ENCODE measurements at places on chromosomes 11 and 22.

- no peak for DNase-seq
Observed at GRCh38 chr11:13321431-13321830, 43.8 kb downstream of the BMAL1 start.

- no peak for DNase-seq
Observed at GRCh38 chr11:46948378-46949131, 12.0 kb downstream of the CSTPP1 start.

DNA sequence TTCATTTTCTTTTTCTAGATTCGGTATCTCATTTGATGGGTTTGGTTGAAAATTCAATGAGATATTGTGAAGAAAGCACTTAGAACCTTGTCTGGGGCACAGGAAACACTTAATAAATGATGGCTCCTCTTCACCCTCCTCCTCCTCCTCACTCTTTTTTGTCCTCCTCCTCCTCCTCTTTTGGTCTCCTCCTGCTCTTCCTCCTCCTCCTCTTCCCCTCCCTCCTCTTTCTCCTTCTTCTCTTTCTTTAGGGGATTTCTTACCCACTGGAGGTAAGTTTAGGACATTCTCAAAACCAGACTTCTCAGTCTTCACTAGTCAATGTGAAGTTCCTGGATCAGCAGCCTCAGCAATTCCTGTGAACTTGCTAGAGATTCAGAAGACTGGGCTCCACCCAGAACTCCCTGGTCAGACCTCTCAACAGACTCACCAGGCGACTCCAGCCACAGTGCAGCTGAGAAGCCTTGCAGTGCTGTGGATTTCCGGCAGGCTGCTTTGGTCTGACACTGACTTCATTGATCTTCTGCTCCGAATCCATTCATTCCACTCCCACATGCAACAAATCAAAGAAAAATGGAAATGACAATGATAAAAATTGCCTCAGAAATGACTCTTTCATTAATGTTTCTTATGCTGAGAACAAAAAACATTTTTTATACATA is 368.6 kb upstream of the B3GAT1 start:
- no peak for DNase-seq

- DNase-seq, result no peak
Observed at GRCh38 chr22:20463324-20464095, 25.9 kb upstream of the SCARF2 start.

DNA sequence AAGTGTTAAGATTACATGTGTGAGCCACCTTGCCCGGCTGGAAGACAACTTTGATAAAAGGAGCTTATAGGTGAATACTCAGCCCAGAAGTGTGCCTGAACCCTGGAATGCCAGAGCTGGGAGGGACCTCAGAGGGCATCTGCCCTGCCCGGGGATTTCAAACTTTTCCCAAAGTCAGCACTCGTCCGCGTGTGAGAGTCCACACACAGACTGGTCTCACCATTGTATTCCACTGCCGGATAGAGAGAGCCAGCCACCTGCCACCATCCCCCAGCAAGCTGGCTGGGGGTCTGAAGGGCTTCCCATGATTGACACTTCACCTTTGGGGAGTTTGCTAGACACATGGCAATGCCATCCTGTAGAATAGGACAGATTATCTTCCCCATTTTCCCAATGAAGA is 49.2 kb downstream of the APOL3 start:
- no peak for DNase-seq

- no peak for DNase-seq
Observed at GRCh38 chr11:7281809-7282208, 30.1 kb downstream of the SYT9 start.

DNA sequence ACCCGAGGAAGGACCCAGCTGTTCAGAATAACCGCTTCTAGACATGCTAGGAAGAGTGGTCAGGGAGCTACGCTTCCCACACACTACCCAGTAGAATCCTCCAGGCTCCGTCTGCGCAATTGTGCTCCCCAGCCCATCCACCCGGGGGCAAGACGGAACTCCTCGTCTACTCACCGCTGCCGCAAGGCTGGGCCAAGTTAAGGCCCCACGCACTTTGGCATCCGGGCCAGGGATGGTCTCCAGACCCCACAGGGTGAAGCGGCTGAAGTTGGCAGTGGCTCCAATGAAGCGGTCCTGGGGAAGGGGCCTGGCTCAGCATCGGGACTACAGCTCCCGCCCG is 757 bp downstream of the RNASEH2C start:
- no peak for DNase-seq

DNA sequence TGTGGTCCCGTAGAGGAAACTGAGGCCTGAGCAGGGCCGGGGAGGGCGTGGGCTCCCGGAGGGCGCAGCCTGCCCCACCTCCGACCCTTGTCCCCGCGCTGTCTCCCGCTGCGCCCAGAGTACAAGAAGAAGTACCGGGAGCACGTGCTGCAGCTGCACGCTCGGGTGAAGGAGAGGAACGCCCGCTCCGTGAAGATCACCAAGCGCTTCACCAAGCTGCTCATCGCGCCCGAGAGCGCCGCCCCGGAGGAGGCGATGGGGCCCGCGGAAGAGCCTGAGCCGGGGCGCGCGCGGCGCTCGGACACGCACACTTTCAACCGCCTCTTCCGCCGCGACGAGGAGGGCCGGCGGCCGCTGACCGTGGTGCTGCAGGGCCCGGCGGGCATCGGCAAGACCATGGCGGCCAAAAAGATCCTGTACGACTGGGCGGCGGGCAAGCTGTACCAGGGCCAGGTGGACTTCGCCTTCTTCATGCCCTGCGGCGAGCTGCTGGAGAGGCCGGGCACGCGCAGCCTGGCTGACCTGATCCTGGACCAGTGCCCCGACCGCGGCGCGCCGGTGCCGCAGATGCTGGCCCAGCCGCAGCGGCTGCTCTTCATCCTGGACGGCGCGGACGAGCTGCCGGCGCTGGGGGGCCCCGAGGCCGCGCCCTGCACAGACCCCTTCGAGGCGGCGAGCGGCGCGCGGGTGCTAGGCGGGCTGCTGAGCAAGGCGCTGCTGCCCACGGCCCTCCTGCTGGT is 1.9 kb downstream of the NLRP6 start:
- DNase-seq, result no peak

- no peak for DNase-seq
Observed at GRCh38 chr11:103528596-103528995, 419.4 kb downstream of the DYNC2H1 start.

DNA sequence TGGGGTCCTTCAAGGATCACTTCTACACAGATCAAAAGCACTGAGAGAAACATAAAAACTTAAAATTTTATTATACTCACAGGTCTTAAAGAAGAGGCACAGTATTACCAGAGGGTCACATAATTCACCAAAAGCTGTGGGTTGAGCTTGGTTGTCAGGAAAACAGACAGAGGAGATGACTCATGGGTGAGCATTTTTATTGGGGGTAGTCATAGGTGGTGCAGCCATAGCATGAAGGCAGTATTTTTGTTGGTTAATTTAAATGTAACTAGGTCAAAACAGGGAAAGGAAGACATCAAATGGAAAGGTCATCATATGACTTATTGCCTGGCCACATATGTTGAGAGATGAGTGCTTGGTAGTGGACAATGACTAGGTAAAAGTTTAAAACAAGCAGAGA is 24.2 kb downstream of the OR5B17 start:
- no peak for DNase-seq

DNA sequence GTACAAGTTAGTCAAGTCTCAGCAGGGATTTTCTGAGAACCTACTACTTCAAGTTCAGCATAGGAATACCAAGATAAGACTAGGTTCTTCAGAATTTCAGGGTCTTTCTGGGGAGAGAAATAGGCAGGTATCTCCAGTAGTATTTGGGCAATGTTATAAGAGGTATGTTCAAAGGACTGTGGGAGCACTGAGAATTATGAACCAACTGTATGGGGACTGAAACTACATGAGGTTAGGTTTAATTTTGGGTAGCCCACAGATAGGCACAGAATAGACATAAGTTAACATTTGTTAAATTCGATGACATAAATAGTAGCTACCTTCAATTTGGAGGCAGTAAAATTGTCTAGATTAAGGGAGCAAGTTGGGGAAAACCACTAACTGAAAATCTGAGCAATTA is 9.2 kb upstream of the GAB2 start:
- DNase-seq, result no peak

DNA sequence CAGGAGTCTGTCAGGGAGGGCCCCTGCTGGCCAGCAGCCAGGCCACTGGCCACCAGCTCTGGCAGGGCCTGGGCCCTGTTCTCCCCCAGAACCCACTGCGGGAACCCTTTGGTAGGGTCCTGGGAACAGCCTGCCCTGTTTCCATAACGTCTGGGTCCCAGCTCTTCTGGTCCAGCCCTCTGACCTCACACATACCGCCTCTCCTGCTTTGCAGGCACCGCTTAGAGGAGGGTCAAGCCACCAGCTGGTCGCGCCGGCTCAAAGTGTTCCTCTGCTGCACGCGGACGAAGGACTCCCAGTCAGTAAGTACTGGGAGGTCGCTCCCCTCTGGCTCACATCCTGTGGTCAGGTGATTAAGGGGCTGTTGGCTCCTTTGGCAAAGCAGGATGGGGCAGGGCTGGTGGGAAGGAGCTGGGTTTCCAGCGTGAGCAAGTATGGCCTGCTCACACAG is 26.6 kb upstream of the MYRF start:
- no peak for DNase-seq

GRCh38 chr22:39091126-39092081 is 5.6 kb upstream of the APOBEC3H start:
- peak; percentile 25 for DNase-seq

DNA sequence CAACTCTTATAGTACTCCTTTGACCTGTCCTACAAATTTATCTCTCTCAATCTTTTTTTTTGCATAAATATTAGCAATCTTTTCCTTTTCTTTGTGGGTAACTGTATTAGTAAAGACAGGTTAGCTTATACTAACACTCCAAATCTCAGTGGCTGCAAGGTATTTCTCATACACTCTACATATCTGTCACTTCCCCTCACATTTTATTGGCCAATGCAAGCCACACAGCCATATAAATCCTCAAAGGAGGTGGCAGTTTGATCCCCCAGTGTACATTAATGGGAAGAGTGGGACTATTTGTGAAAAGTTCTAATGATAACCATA is 42.6 kb upstream of the EED start:
- no peak for DNase-seq

DNA sequence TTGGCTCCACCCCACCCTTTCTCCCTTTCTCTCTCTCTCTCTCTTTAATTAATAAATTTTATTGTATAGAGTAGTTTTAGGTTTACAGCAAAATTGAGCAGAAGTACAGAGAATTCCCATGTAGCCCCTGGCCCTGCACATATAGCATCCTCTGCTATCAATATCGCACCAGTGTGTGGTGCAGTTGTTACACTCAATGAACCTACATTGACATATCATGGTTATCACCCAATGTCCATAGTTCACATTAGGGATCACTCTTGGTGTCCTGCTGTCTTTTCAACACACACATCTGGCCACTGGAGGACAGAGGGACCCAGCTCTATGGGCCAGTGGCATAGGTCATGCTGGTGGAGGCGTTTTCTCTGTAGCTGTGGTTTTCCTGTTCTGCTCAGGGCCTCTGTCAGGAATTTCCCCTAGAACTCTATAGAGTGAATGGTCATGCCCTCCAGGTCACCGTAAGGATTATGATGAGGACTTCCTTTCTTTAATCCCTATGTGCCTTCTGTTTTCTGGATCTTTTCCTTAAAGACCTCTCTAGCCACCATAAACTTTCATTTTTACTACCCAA is 98.2 kb upstream of the NAV2 start:
- DNase-seq, result no peak

DNA sequence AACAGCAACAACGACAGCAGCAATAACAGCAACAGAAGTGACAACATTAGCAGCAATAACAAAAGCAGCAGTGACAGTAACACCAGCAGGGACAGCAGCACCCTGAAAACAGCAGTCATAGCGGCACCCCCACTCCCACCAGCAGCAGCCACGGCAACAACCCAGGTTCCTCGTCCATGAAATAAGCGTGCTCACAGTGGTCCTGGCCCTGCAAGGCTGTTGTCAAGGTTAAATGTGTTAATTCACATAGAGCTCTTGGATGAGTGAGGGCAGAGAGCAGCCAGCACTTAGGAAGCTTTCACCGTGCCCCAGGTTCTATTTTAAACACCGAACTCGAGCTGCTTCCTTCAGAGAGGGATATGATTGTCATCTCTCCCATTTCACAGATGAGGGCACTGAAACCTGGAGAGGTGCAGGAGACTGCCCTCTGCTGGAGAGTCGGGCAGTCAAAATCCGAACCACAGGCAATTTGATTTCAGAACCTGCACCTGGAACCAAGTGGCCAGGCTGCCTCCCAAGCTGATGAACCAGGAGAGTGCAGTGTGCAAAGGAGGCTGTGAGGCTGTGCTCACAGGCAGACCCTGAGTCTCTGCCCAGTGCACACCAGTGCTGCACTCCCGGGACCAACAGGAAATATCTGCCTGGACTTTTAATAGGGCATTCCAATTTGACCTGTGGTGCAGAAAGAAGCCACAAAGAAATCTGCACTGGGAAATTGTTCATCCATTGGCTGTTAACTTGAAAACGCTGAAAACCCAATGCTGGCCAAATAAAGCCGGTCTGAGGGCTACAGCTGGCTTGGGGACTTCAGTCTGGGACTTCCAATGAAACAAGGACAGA is 22.9 kb upstream of the FGF3 start:
- DNase-seq, result no peak

DNA sequence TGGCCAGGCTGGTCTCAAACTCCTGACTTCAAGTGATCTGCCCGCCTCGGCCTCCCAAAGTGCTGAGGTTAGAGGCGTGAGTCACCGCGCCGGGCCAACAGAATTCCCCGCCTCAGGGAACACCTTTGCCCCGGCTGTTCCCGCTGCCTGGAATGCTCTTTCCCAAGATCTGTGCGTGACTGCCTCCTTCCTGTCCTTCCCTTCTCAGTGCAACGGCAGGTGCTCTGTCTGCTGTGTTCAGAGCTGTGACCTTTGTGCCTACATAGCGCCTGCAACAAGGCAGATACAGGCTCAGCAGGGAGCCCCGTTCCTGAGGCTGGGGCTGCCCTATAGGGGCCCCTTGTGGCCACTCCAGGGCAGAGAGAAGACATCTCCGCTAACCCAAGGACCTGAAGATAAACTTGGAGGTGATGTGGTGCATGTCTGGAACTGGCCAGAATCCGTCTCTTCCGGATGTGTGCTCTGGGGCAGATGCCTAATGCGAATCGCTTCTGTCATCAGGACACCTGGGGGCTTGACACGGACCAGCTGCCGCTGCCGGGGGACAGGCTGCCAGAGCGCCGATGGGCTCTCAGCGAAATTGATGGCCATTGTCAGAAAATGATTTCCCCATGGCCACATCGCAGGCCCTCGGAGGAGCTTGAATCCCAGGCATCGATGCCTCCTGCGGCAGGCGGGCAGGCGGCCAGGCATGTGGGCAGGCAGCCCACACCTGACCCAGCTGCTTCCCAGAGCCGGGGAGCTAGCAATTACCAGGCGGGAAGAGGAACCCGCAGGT is 43.5 kb upstream of the TCF20 start:
- DNase-seq, result peak; percentile 33

DNA sequence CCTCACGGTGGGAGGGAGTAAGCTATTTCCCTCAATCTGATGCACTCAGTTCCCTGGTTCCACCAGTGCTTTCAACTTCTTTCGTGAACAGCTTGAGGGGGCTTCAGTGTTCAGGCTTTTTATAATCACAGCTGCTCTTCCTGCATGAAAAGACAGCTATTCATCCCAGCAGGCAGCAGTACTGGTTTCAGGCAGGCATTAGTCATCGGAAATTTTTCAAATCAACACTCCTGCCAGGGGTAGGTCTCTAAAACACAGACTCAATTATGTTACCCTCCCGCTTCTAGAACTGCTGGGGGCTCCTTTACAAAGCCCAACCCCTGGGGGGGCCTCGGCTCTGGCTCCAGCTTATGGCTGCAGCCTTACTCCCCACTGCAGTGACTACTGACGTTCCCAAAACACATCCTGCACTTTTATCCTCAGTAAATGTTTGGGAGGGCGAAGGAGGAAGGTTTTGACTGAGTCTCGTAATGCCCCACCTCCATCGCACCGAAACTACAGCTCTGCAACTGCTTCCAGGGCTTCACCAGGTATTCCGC is 5.8 kb downstream of the POLDIP3 start:
- no peak for DNase-seq

- no peak for DNase-seq
Observed at GRCh38 chr11:79139900-79140299, 300.9 kb downstream of the TENM4 start.
